ENCODE measurements at places on chromosomes 11 and 22.

DNA sequence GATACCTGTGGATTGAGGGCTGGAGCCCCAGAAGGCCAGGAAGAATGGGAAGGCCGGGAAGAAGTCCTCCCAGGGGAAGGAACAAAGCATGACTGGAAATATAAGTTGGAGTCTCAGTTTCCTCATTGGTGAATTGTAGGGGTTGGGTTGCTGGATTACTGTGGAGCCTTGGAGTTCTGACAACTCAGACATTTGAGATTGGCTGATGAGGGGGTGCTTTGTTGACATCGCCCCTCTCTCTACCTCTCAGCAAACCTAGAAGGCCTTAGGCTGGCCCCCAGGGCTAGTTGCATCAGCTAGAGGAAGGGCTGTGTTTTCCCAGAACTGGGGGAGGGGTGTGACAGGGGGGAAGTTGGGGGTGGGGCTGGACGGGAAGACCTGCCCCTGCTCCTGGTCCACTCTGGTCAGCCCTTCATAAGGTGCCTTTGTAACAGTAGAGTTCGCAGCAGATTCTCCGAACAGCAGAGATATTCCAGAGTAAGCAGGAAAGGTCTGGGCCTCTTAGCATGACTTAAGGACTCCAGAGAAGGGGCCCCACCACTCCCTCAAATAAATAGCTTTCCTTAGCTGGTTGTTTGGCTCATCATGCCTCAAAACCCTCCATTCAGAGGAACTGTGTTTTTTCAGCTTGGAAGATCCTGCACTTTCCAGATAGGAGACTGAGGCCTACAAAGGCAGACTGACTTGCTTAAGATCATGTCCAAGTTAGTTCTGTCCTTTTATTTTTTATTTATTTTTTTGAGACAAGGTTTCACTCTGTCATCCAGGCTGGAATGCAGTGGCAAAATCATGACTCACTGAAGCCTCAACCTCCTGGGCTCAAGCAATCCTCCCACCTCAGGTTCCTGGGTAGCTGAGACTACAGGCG lies 12.5 kb upstream of the THRSP start:
- H3K36me3 ChIP-seq, result no peaks in the 10 kb centered on the region
- DNase-seq, result no peak
- no peak overlapping the region for H3K4me3 ChIP-seq

- no peaks in the 10 kb centered on the region for H3K36me3 ChIP-seq
- DNase-seq, result no peak
- H3K27ac ChIP-seq, result no peak overlapping the region
- no peak overlapping the region for H3K4me3 ChIP-seq
- H3K27me3 ChIP-seq, result peaks cover 85% of the 10 kb centered on the region
- H3K4me1 ChIP-seq, result no peaks in the 10 kb centered on the region
Observed at GRCh38 chr11:71284525-71285092, 32.2 kb upstream of the SHANK2 start.

GRCh38 chr11:29773656-29774264 lies 243.1 kb downstream of the KCNA4 start:
- H3K4me1 ChIP-seq, result no peaks in the 10 kb centered on the region
- H3K36me3 ChIP-seq, result no peaks in the 10 kb centered on the region
- no peaks in the 10 kb centered on the region for H3K27me3 ChIP-seq
- no peak for DNase-seq
- no peak overlapping the region for H3K4me3 ChIP-seq

DNA sequence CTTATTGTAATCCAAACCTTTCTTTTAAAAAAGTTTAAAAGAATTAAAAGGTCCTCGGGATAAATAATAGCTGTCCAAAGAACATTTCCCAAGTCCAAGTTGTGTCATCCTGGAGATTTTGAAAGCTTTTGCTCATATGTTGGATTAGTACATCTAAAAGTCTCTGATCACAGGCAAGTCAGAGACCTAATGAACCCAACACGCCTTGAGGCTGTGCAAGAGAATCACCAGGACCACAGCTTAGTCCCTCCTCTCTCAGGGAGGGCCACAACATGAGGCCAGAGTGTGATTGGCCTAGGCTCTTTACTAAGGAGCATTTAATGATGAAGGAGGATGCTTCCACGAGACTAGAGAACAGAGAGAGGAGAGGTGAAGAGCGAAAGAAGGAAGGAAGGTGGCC lies 98.7 kb upstream of the OR5AK2 start:
- no peak overlapping the region for H3K4me3 ChIP-seq
- no peaks in the 10 kb centered on the region for H3K4me1 ChIP-seq
- no peaks in the 10 kb centered on the region for H3K27me3 ChIP-seq
- H3K27ac ChIP-seq, result no peak overlapping the region

- no peaks in the 10 kb centered on the region for H3K36me3 ChIP-seq
- H3K4me1 ChIP-seq, result no peaks in the 10 kb centered on the region
- no peak overlapping the region for H3K4me3 ChIP-seq
Observed at GRCh38 chr11:72389116-72389515, 45.2 kb downstream of the CLPB start.

DNA sequence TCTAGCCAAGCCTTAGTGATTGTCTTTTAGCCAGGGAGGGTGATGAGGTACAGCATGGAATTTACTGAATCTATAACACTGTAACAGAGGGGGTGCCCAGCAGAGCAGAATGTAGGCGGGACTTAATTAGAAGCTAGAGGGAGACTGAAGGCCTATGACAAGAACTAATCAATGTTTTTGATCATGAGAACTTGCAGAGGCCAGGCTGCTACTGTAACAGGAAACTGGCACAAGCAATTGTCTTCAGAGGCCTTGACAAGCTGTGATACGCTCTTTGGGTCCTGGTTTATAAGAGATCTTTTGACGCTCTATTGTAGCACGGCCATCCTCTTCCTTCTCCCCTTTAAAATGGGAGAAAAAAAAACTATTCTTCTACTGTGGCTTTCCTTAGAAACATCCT lies 1297.3 kb downstream of the JRKL start:
- DNase-seq, result no peak
- H3K36me3 ChIP-seq, result no peaks in the 10 kb centered on the region
- no peaks in the 10 kb centered on the region for H3K27me3 ChIP-seq
- no peak overlapping the region for H3K4me3 ChIP-seq
- no peak overlapping the region for H3K27ac ChIP-seq
